ENCODE measurements at places on chromosomes 4 and X.

DNA sequence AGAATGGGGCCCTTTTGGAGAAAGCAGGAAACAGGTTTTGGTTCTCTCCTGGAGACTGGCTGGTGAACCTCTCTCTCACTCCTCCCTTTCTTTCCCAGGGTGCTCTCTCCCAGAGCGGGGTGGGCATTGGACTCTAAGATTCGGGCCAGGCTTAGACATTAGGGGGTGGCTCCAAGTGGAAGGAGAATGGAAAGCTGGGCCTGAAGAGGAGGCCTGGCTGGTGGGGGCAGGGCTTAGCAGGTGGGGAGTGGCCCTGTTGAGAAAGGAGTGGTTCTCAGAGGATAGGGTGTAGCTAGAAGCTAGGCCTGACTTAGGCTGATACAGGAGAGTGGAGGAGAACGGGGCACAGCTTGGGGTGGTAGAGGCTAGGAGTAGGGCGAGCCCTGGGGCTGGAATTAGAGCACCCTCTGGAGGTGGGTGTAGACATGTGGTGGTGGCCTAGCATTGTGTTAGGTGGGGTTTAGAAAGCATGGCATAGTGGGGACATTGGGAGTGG is 5.7 kb downstream of the PLP2 start:
- no peak for DNase-seq

DNA sequence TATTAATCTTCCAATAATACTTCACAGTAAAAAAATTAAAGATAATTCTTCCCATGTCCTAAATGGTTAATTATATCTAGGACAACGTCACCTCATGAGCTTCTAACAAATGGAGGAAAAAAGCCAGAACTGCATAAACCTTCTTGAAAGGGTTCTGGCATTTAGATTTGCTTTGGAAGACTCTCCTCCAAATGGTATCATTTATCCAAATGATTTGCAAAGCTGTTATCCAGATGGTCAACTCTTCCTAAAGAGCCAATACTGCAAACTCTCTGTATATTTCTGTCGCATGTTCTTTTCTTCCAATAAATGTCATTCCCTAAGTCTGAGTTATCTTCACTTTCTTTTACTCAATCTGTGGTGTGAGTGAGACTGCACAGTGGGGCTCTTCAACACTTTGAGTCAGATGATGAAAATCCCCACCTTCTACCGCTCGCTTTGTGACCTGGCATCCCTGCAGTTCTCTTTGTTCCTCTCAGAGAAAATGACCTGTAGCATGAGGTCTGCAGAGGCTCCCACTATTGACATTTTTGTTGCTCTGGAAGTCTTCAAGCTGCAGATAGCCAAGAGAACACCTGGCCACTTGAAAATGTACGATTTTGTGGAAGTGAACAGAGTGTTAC is 52.9 kb downstream of the TMEM150C start:
- DNase-seq: peak; percentile 14

DNA sequence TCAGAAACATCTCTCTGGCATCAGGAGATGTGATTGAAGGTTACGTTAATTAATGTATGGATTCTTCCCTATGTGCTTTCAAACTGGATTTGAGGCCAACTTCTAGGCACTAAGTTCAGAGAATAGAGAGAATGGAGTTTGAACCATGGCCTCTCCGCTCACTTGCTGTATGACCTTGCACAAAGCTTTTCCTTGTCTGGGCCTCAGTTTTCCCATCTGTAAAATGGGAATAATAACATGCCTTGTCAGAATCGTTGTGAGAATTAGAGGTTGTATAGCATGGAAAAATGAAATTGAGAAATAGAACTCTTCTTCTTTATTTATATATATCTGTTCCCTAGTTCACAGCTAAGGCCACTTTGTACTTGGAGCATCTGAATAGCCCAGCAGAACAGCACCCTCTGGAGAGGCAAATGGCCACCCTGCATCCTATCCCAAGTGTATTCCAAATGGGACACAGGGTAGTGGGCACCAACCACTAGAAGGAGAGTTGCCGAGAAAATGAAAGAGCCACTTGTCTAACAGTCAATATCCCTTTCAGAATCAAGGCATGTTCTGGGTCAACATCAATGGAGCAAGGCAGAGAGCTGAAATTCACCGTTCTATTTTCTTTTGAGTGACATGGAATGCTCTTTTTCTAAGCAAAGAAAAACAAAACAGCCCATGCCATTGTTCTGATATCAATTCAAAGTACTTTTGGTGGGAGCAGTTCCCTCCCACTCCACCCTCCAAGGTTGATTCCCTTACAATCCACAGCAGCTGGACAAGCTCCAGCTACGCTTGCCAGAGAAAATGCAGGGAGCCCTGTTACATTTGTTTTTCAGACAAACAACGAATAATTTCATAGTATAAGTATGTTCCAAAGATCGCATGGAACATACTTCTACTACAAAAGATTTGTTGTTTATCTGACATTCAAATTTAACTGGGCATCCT is 23.3 kb upstream of the MTM1 start:
- no peak for DNase-seq

DNA sequence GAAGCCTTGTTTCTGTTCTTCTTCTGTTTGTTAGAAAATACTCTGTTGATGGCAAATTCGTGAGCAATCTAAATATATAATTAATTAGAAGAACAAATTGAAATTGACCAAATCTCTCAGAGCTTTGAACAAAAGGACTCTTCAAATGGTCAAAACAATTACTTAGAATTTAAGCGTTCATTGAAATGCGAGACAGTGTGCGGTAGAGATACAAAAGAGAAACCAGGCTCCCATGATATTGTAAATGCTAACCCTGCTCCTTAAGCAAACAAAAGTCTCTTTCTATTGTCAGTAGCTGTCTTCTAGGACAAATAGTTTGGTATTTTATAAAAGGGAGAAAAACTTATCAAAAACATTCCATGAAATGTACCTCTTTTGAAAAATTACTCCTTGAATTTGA is 453.4 kb upstream of the MAGEB2 start:
- DNase-seq: no peak

DNA sequence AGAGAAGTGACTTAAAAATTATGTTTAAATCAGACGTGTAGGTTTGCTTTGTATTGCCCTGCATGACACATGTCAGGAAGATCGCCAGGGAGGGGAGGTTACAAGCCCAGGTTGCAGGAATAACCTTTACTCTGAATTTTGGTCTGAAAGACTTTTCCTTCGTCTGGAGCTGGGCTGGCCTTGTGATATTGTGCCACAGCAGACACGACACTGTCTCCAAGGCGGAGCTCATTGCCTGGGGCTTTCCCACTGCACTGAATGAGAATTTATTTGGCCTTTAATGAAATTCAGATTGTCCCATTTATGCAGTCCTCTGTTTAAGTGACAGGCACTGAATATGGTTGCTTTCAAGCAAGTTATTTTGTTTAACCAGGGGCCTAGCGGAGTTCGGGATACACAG is 45.1 kb downstream of the RHOH start:
- DNase-seq: no peak

GRCh38 chrX:117895418-117895817 is 221.2 kb downstream of the KLHL13 start:
- no peak for DNase-seq

DNA sequence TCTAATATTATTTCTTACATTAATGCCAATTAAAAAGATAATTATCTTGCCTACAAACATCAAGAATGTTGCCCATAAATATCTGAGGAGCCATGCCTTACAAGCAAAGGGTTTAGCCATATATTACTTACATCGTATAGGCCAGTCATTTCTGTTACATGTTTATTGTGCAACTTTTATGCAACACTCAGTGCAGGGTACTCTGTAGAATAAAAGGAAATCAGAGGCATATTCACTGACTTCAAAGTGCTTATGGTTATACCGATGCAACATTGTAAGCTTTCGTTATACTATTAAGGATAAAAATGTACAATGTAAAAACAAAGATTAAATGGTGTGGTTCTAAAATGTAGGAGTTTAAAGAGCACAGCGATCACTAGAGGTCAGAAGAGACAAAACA is 315.9 kb downstream of the PCDH10 start:
- no peak for DNase-seq

DNA sequence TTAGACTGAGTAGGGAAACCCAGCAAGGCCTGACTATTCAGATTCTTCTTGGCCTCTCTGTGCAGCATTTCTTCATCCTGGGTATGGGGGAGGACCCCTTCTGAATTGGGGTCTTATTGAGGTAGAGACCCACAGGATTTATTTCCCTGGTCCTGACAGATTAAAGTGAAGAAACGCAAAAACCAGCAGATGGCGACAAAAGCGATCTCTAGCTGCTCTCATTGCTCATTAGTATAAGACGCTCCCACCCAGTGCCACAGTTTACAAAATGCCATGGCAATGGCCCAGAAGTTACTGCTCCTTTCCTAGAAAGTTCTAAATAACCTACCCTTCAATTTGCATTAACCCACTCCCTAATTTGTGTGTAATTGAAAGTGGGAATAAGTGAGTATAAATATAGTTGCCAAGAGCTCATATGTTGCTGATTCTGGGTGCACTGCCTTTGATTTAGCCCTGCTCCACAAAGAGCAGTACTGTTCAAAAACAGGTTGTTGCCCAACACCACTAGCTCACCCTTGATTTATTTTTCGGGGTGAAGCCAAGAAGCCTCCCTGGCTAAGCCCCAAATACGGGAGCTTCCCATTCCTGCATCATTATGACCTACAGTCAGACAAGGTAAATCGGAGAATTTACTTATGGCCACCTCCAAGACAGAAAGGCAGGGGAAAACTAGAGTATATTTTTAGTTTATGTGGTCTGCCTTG is 3.7 kb upstream of the BEX4 start:
- DNase-seq: peak; percentile 25

DNA sequence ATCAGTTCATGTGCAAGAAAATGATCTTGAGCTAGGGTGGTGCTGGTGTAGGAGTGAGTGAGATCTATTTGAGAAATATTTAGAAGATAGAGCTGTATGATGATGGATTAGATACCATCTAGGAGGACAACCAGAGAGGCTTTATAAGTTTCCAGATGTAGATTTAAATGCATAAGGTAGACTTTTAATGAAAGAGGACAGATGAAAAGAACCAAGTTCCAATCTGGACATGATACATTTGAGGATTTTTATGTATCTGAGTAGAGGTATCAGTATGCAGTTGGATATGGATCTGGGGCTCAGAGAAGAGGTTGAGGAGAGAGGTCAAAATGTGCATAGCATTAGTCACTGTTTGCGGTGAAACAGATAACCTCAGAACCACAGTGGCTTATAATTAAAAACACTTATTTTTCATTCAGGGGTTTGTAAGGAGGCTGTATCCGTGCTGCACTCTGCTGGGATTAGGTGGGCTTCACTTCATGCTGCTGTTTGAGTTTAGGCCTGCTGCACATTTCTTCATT is 348.7 kb downstream of the BMPR1B start:
- no peak for DNase-seq

DNA sequence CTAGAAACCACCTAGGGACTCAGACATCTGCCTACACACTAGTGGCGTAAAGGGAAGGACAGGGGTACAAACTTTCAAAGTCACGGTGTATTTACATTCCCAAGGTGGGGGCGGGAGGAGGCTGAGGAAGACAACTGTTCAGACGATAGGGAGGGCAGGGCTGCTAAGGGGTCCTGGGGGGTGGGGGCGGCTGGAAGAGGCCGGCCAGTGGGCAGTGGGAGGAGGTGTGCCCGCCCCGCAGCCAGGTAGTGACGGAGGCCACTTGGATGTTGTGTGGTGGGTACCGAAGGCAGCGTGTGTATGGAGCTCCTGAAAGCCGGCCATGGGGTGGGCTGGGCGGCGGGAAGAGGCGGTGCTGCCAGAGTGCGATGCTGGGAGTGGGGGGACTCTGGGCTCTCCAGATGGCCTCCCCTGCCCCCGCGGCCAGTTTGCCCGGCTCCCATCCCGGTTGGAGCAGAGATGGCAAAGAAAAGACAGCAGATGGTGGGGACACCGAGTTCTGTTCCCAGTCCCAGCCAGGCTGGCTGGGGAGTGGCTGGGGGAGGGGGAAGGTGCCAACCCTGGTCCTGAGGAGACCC is 24.2 kb downstream of the L1CAM start:
- no peak for DNase-seq

DNA sequence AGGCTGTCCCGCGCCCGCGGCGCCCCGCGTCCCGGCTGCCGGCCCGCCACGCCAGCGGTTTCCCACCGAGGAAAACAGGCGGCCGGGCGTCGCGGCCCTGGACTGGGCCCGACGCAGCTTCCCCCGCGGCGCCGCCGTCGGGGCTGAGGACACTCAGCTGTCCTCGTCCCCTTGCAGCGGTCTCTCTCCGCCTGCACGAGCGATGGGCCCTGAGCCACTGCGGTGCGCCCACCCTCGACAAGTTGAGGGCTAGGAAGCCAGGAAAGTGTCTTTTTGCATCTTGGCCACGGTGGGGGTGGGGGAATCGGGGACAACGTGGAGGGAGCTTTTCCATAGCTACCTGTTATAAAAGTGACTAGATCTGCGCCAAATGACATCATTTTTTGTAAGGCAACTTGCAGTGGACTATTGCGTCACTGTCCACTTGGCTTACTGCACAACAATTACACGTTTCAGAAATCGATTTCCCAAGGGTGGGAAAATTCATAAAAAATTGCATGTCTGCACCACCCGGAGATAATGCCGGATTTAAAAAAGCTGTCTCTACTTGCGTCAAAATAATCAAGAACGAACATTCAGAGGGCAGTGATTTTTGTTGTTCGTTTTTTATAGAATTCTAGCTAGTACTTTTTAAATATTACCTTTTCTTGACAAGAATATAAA is 1.1 kb downstream of the KLHL15 start:
- DNase-seq: peak; percentile 7

GRCh38 chr4:184506527-184507121 is 32.3 kb upstream of the IRF2 start:
- no peak for DNase-seq

DNA sequence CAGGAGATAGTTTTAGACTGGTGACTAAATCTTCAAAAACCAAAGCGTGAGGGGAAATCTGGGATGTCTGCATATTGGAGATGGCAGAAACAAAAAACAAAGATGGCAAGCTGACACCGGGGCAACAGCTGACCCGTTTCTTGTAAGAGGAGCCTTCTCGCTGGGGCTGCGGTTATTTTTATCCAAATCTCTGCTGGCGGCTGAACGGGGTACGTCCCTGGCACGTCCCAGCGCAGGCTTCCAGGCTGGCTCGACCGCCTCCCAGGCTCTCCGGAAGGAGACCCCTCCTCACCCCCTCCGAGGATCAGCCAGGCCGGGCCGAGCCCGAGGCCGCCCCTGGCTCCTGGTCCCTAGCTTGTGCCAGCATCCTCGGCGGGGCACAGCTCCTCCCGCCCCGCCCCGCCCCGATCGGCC is 403 bp downstream of the SGCB start:
- DNase-seq: no peak

DNA sequence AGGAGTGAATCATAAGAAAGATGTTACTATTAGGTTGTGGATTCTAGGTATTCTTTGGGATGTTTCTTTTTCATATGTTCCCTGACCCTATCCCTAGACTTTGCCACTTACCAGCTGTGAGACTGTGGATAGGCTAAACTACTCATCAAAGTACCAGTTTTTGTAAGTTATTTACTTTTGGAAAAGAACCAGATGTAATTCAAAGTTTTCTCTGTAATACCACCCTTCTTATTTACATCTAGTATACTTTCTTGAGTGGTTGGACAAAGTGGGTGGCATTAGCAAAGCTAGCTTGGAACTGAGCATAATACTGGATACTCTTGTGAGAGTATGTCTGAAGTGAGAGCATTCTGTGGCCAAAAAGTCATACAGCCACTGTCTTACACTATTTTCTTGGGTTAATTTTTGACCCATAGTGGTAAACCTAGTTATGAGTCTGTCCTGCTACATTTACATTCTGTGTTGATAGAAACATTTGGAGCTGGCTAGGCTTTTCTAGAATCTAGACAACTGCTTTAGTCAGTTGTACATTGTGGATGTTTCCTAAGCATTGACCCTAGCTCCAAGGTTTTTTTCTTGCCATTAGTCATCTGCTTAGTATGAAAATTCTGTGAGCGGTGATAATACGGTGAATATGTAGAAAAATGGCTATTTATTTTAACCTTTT is 41.7 kb downstream of the KDM6A start:
- no peak for DNase-seq

Measured in NCI-H2029 (cell line).